Urothelium cell line (cell line): ENCODE measurements at places on chromosomes 1 and 21.

DNA sequence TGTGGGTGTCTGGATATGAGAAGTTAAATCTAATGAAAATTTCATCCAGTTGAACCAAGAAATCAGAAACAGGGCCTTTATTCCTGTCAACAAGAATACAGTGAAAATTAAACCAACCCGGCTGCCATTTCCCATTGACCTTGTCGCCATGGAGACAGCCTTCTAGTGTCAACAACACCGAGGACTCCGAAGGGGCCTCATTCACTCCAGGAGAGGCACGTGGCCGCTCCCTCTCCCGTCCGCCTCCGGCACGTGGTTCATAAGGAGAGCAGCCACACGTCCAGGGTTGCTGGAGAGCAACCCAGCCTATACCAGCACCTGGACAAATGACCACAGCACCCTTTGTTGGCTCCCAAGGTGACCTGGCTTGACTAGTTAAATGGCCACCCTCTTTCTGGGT is 120.3 kb upstream of the VAMP3 start:
- no peak for DNase-seq

GRCh38 chr1:89022167-89022959 is at the start of gene GBP3:
Gene GBP3, minus strand, starts transcription at chr1:89022866. Its CDS starts 2,145 bp downstream, at chr1:89020721.
- peak; percentile 25 for DNase-seq

DNA sequence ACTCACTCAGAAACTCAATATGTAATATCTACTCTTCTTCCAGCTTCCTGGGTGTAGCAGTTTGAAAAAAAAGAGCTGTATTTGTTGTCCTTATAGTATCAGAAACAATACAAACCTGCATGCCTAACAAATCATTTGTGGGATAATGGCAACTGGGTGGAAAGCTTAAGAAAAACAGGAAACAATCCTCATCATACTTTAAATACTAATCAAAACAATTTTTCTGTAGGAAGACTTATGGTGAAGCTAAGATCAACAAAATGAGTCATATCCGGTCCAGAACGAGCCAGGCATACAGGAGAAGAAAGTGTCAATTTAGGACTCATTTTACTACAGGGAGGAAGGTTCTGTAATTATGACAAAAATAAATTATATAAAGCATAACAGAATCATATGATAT is 181.8 kb upstream of the ADGRL4 start:
- peak; percentile 4 for DNase-seq

DNA sequence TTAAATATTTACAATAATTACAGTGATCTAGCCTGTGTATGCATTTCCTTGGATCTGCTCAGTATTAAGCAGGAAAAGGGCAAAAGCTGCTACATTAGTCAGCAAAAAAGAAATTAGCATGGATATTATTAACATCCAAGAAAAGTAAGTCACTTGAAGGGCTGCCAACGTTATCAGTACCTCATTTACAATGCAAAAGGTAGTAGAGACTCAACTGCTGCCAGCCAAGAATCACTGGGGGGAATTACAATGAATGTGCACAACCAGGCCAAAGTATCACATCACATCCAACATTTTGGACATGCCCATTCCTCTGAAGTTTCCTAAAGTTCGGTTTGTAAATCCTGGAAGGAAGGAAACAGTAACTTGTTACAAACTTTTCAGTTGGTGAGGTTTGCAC is 1.9 kb downstream of the CNN3 start:
- no peak for DNase-seq

DNA sequence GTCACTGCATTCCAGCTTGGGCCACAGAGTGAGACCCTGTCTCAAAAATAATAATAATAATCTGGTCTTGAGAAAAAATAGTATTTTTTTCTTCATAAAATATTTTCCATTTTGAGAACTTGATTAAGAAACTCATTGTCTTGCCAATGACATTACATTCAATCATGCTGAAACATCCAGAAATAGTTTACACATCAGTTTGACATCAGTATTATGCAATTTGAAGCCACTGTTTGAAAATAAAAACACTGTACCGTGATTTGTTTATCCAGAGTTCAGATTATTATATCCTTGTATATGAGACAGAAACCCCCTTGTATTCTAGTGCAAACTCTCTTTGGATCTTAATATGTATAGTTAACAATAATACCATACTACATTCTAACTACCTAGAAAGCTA is 6.9 kb downstream of the FMO2 start:
- no peak for DNase-seq

DNA sequence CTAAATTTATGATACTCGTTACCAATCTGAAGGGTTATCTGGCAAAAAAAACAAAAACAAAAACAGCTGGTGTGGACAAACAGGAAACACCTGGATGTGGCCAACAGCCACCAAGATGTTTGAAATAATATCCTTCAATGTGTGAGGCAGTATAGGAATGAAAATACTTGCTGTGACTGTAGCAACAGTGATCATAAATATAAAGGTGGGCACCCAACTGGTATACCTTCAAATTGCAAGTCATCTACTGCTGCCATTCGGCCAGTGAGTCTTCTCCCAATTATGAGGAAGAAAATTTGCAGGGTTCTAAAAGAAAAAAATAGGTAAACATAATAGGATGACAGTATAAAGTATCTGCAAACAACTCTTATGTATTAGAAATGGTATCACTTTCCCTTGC is 916 bp downstream of the YIPF1 start:
- DNase-seq, result no peak

DNA sequence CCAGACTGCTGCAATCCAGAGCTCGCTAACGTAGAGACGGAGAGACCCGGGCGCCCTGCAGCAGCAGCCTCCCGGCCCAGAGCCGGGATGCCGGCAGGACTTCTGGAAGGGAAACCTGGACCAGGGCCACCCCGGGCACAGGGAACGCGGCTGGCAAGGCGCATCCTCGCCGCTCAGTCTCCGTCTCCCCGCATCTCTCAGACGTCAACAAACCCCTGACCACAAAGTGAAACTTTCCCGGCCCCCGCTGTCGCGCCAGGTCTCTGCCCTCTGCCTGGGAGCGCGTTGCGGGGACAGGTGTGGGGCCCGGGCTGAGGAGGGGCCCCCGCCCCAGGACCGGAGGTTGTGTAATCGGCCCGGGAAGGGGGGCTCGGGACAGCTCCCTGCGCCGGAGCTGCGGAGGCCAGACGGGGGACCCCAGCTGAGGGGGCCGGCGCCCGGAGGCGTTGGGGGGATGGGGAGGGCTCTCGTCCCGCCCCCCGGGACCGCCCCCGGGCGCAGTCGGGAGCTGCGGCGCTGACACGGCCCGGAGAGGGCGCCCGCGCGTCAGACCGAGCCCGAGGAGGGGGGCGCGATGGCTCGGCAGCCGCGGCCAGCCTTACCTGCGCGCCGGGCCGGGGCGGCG is 116.6 kb upstream of the HIVEP3 start:
- DNase-seq, result peak; percentile 94

GRCh38 chr1:58983162-58983561 is 199.3 kb upstream of the JUN start:
- DNase-seq, result no peak

- no peak for DNase-seq
These were observed 177.3 kb downstream of the KCTD3 start for GRCh38 chr1:215744419-215744818.

- DNase-seq, result no peak
These were observed 29.2 kb upstream of the PDE9A start for GRCh38 chr21:42624095-42624790.

GRCh38 chr1:184020328-184020727 is 17.2 kb downstream of the COLGALT2 start:
- no peak for DNase-seq

DNA sequence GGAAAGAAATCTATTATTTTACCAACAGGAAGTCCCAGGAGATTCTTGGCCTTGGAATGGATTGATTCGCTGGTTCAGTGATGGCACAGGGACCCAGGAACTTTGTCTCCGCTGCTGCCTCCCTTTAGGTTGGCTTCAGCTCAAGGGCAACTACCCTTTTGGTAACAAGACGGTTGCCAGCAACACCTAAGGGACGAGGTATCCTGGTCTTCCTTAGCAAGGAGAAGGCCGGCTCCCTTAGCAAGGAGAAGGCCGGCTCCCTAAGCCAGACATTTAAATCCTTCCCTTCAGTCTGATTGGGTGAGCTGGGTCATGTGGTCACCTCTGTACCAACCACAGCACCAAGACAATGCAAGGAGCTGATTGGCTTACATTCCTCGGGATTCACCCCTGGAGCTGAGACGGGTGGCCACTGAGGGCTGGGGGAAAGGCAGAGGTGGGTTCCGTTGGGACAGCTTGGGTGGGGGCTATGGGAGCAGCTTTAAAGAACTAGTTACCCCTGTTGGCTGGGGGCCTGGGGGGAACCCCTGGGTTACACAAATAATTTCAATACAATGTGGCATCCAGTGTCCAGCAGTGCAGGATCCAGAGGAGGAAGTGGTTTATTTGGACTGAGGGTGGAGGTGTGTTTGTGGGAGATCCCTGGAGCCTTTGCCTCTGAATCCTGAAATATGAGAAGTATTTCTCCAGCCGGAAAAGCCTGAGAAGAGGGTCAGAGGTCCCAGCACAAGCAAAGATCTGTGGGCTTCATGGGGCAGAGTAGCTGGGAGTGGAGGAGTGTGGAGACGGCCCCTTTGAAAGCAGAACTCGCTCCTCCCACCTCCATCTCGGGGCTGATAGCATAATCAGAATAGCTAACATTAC is 20.7 kb upstream of the CLIC4 start:
- peak; percentile 77 for DNase-seq

DNA sequence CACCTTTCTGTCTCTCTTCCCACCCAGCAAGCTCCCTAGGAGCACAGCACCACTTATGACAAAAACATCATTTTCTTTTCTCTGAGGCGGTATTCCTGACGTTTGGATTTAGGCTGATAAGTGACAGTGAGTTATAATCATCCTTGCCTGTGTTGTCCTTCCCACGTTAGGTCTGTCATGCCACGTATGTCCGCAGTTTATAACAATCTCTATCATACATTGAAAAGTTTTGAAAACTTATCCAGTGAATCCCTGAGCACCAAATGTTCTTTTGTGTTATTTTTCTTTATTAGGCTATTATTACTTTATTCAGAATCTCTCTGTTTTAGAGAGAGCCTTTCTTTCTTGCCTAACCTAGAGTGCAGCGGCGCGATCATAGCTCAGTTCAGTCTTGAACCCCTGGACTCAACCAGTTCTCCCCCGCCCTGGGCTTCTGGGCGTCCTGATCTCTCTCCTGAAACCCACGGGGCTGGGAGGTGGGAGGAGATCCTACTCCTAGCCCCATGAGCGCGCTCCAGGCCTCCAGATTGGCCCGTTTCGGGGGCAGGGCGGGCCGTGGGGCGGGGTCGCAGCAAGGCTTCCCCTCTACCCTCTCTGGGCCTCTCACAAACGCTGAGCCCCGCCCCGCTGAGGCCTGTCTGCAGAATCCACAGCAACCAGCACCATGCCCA is at the start of gene GSTM2:
Gene GSTM2, plus strand, starts transcription at position 606 of the 671 bp plus-strand sequence. Its CDS starts 59 bp downstream, at position 665.
- no peak for DNase-seq

- DNase-seq, result peak; percentile 74
These were observed 7.2 kb downstream of the CNIH3 start for GRCh38 chr1:224623310-224623714.

GRCh38 chr21:43782431-43783097 is 6.5 kb upstream of the CSTB start:
- DNase-seq, result no peak

DNA sequence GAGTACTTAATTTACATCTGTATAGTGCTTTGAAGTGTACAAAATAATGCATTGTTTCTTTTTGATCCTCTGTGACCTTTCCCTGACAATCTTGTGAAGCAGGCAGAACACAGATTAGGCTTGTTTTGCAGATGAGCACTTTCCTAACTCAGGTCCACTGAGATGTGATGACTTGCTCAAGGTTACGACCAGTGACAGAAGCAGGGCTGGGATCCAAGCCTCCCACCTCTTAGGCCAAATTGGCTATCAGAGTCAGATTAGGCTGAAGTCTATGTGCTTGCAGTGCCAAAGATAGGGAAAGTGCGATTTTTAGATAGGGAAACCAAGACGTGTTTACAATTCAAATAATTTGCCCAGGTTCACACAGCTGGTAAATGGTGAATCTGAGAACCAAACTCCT is 147.3 kb downstream of the OMA1 start:
- DNase-seq, result no peak

GRCh38 chr1:225987491-225988316 is 11.4 kb downstream of the SDE2 start:
- DNase-seq, result no peak

- no peak for DNase-seq
These were observed 238.5 kb upstream of the RAB4A start for GRCh38 chr1:229032375-229032774.

GRCh38 chr21:39198800-39199199 is 15.5 kb upstream of the PSMG1 start:
- no peak for DNase-seq

GRCh38 chr1:180227861-180228647 is 2.0 kb upstream of the LHX4 start:
- no peak for DNase-seq

- no peak for DNase-seq
These were observed 364.2 kb upstream of the VAMP3 start for GRCh38 chr1:7406641-7407543.

GRCh38 chr1:59223198-59223597 is 73.7 kb upstream of the FGGY start:
- DNase-seq, result no peak

DNA sequence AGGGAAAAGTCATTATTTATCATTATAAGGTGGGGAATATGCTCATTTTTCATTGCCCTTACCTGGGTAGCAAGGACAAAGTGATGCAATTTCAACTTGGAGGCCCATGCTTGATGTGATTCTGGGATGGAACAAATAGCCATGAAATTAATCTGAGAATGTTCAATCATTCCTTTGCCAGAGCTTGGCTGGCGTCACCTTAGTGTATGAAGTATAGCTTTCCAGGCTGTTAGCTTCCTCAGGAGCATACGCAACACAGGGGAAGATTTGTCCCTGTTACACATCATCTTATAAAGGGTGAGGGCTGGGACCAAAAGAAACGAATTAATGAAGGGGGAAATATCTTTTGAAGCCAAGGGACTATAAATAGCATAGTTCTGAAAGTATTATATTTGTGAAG is 91.4 kb upstream of the DEPDC1 start:
- no peak for DNase-seq

- peak; percentile 88 for DNase-seq
These were observed 19.7 kb upstream of the EPS8L3 start for GRCh38 chr1:109783436-109783835.

DNA sequence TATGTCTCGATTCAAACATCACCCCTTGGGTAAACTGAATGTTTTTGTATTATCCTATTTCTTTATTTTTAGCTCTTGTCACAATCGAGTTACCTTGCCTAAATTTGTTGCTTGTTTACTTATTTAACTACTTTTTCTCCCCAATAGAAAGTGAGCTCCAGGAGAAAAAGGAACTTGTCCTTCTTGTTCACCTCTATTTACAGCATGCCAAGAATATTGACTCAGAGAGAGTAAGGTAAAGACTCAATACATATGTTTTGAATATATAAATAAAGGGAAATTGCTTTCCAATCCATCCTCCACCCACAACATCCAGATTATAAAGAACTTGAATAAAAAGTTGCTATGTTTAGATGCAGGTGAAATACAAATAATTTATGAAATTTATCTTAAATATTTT is 107.3 kb upstream of the PDC start:
- no peak for DNase-seq

- DNase-seq, result no peak
These were observed 17.6 kb downstream of the HSPG2 start for GRCh38 chr1:21919520-21919919.

- DNase-seq, result no peak
These were observed 287.5 kb downstream of the HLX start for GRCh38 chr1:221166559-221167318.
